Fibroblast of villous mesenchyme (primary cell): ENCODE measurements at places on chromosomes 5 and 9.

DNA sequence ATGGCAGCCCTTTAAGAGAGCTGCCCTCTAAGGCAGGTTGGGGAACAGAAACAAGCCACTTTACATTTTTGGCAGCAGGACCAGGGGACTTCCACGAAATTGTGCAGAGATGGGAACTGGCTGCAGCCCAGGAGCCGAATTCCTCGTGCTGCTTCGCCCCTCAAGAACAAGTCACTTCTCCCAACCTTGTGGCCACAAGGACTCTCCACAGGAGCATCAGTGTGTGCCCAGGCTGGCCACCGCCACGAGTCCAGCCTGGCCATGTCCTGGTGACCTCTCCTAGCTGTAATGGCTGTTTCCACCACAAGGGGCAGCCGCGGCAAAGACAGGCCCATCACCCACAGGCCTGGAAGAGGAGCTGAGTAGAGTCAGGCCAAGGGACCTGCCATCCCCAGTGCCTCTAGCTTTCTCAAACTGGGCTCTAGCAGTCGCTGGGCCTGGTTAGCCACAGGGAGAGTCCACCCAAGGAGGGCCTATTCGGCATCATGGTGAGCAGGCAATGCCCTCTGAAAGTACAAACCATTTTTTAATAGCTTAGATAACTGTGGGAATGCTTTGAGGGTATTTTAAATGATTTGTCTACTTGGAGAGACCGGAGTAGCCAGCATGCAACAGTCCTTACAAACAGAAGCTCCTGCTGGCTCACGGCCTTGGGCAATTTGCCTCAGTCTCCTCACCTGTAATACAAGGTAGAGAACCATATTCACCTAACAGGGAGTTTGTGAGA is 129.0 kb downstream of the COL23A1 start:
- peak; percentile 11 for DNase-seq

- DNase-seq = no peak
Measured at GRCh38 chr5:37631939-37632338, 207.9 kb downstream of the GDNF start.

DNA sequence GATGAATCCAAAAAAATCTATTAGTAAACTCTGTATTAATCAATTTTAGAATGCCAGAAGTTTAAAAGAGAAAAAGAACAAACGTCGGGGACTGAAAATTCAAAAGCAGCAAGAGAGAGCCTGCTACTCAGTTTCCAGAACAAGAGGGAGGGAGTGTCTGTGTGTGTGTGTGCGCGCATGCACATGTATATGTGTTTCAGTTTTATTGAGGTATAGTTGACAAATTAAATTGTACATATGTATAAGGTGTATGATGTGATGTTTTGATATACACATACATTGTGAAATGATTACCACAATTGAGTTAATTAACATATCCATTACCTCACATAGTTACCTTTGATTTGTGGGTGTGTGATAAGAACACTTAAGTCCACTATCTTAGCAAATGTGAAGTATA is 27.6 kb upstream of the GRAMD2B start:
- no peak for DNase-seq

DNA sequence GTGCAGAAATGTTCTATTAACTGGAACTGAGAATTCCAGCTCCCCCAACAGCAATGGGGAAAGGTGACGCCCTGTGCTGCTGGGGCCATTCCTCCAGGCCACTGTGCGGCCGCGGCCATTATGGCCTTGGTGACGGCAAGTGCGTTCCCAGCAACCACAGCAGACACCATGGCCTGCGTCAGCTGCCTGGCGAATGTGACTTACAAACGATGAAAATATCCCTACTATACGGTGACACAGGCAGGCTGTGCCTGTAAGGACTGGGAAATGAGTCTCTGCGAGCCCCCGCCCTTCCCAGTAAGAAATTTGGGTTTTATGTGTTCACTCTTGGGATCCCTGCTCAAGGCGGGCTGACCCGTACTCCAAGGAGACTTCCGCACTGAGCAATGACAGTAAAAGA is 20.6 kb downstream of the CLPTM1L start:
- no peak for DNase-seq

GRCh38 chr9:123003466-123003865 is 30.0 kb upstream of the GPR21 start:
- peak; percentile 51 for DNase-seq

DNA sequence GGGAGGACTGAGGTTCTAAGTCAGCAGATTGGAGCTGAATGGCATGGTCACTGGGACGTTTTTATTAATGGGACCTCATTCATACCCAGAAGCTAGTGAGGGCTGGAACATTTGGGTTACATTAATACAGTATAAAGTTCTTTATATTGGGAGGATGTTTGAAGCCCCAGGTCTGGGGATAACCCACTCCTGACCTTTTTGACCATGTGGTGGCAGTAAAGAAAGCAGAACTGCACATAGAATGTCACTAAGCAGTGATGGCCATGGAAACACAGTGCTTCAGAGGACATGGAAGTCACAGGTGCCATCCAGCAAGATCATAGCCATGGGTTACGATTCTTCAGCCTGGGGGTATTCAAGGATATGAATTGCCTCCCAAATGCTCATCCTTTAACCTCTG is 176.0 kb downstream of the ATP10B start:
- DNase-seq = no peak

- no peak for DNase-seq
Measured at GRCh38 chr5:125005266-125005665, 258.8 kb upstream of the ZNF608 start.

DNA sequence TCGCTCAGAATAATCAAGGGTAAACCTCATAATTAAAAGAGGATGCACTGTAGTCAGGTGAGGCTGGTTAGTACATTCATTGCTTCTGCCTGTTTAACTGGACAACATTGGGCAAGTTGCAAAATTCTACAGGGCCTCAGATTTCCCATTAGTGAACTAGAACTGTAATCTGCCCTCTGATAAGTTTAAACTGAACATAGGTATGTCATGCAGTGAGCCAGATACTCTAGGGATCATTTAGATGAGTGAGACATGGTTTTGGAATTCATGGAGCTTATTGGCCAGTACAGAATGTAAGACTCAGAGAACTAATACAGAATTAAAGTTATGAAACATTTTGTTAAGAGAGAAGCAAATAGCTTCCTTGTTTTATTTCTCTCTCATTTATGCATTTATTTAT is 35.9 kb downstream of the RNF44 start:
- DNase-seq = peak; percentile 55

GRCh38 chr5:1438871-1439270 is 6.4 kb downstream of the SLC6A3 start:
- no peak for DNase-seq

DNA sequence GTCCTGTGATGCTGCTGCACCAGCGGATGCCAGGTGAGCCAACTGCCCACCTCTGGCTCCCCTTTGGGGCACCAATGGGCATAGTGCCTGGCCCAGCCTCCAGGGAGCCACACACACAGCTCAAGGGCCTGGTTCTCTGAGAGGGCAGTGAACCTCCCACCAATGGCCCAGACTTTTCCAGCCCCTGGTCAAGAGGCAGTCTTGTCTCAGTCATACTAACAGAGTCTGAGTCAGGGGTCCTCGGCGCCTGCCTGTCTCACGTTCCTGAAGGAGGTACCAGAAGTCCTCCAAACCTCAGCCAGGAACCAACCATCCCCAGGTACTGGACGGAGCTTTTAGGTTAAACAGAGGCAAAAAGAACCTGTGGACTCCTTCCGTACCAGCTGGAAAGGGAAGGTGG is 121.1 kb downstream of the C5orf15 start:
- DNase-seq = no peak

GRCh38 chr5:132877938-132878337 is 4.5 kb downstream of the LEAP2 start:
- DNase-seq = no peak

DNA sequence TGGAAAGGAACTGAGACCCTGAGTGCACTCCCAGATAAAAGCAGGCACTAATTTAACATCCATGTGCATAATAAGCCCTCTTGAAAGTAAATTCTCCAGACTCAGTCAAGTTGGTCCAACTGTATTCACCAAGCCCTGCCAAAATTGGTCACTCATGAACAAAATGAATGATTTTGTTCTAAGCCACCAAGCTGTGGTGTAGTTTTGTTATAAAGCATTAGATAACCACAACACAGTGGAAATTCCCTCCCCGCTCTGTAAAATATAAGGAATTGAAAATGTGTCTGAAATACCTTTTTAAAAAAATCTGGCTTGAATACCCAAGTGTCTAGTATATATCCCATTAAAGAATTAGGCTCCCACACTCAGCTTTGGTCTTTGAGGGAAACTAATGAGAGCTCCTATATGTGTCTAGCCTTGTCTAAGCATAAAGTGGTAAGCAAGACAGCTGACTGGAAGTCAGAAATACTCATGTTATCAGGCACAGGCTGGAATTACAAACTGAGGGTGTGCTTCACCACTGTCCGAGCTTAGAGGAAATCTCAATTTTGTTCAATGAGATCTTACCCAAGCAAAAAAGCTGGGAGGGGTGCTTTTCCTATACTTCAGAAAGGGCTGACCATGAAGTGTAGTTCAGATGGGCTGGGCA is 33.2 kb downstream of the IDNK start:
- DNase-seq = no peak

GRCh38 chr9:21559402-21560280 is 77.5 kb upstream of the IFNE start:
- peak; percentile 71 for DNase-seq

DNA sequence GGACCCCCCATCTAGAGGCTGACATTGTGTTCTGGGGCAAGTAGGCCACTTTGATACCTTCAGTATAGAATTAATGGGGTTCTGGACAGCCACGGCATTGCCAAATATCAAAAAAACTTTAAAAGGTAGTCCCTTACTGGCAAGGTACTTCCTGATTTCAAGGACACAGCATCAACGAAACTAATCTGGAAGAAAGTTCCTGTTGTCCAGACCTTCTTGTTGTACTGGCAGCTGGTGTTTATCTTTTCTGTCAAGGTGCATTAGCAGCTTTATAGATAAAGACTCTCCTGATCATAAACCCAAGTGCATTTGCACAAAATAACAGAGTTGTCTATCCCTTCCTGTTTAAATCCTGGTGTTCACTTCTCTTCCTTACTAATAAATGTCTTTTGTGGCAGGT is 23.7 kb upstream of the GOLGA1 start:
- peak; percentile 44 for DNase-seq

GRCh38 chr5:172229904-172230303 is 35.9 kb downstream of the EFCAB9 start:
- DNase-seq = no peak

DNA sequence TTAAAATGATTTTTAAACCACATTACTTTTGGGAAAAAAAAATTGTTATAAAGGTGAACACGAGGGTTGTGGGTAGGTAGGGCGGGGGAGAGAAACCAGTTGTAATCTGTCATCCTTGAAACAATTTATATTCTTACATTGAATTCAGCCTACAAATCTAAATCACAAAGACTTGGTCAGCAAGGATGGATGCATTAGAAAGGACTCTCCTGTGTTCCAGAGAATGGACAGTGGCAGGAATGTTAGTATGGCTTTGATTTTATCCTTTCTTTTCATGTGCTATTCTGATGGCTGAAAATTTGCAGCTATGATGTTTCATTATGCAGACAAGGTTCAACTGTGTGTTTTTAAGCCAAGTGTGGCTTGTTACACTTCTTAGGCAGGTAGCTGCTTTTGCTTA is 234.7 kb downstream of the SLF1 start:
- DNase-seq = no peak
